Cortex of kidney (tissue), 1 donor: ENCODE measurements at places on chromosomes 1 and 21.

- DNase-seq, result no peak
These were observed 32.0 kb downstream of the VTCN1 start for GRCh38 chr1:117178756-117179155.

DNA sequence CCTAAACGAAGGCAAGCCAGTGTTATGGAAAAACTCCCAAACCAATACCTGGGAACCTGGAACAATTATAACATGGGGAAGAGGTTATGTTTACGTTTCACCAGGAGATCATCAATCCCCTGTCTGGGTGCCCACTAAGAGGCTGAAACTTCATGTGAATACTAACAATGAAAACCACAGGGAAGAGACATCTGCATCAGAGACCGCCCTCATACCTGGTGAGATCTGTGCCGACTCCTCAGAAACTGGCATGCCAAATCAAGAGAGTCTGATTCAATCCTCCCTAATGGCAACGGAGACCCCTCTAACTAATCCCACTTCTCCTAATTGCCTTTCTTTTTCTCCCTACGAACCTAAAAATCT lies 163.2 kb downstream of the IER5 start:
- DNase-seq, result no peak

- DNase-seq, result no peak
These were observed 7.6 kb upstream of the GBP4 start for GRCh38 chr1:89206373-89206772.

DNA sequence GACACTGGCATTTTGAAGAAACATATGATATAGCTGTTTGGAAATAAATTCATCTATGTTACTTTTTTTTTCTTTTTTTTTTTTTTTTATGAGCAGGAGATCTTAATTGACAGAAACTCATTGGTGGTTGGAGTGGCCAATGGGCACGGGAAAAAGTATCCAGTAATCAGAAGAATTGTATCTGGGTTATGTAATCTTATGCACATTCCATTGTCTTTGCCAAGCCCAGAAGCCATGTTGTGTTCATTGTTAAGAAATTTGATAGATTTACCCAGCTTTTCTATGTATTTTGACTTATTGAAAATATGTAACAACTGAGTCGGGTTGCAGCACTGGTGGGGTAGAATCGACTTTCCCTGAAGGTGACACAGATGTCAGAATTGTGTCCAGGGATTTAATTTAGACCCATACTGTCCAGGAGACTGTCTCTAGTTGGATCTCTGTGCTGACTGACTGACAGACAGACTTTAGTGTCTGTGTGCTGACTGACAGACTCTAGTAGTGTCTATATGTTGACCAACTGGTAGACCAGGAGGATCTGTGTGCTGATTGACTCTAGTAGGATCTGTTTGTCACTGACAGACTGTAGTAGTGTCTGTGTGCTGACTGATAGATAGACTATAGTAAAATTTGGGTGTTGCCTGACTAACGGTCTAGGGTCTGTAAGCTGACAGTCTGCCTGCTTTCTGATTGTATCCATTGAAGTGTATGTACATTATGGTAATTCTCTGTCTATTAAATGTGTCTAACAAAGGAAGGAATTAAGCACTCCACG lies 12.3 kb upstream of the C4BPB start:
- no peak for DNase-seq

DNA sequence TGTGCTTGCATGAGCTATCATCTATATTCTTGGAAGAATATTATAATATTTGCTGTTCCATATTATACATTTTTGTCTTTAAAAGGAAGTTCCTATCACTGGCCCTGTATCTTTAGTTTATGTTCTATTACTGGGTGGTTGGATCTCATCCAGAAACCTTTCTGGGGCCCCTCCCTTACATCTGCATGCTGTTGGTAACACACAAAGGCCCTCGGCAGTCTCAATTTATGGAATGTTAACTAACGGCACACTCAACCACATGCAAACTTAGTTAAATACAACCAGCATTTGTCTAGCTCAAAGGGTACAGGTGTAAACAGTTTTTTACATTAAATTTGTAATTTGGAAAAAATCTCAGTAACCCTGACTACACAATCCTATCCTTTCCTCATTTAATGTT lies 9.7 kb upstream of the HYI start:
- no peak for DNase-seq

- no peak for DNase-seq
These were observed 111.1 kb upstream of the COL6A1 start for GRCh38 chr21:45870421-45870820.

- DNase-seq, result no peak
These were observed 25.0 kb upstream of the EPHB2 start for GRCh38 chr1:22685591-22686059.
